ENCODE measurements at places on chromosomes 6 and 20.

GRCh38 chr20:14764511-14765369 lies 427.3 kb upstream of the FLRT3 start:
- H3K4me1 ChIP-seq: no peaks in the 10 kb centered on the region
- H3K36me3 ChIP-seq: no peaks in the 10 kb centered on the region
- H3K27me3 ChIP-seq: no peaks in the 10 kb centered on the region
- no peak overlapping the region for H3K4me3 ChIP-seq
- no peak for DNase-seq
- H3K27ac ChIP-seq: no peak overlapping the region

DNA sequence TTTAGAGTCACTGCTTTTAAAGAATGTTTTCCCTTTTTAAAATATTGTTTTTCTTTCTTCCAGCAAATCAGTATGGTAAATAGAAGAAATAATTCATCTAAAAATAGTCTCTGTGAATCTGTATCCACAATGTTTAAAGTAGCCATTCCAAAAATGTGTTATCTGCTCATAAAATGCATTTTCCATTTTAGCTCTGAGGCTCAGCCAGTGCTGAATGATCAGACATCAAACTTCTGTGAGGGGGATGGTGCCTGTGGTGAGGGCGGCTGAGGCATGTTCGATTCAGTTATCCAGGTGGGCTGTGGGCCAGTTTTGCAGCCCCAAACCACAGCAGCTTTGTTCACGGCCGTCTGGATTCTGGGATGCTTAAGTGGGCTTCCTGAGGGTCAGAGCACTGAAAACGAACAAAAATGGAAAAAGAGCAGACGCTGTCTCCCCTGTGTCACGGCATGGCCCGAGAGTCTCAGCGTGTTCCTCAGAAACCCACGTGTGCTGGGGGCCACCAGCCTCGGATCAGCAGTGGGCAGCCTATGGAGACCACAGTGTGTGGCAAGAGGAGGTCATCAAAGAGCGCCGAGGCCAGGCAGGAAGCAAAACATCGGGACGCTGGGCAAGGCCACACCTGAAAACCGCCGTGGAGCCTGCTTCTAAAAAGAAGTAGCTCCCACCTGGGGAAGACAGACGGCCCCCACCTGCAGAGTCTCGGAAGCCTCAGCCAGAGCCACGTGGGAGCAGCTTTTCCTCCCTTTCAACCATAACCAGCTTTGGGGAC lies 134.9 kb upstream of the THBS2 start:
- H3K27me3 ChIP-seq: no peaks in the 10 kb centered on the region
- peaks cover 10% of the 10 kb centered on the region for H3K4me1 ChIP-seq
- no peak overlapping the region for H3K4me3 ChIP-seq
- no peak overlapping the region for H3K27ac ChIP-seq
- H3K36me3 ChIP-seq: no peaks in the 10 kb centered on the region
- no peak for DNase-seq

DNA sequence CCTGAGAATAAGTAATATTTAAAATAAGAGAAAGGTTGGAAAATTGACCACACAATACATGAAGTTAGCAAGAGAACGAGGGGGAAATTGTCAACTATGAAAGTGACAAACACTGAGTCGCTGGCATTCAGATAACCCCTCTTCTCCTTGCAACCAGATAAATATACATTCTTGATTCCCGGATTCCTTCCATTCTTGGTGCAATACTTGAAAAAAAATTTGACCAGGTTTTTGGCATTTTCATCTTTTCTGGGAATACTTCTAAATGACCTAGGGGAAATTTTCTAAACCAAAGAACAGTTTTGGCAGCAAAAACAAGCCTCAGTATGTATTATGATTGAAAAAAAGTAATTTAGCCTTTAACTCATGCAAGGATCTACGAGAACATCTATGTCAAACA lies 164.0 kb downstream of the PDE7B start:
- no peak for DNase-seq
- H3K27ac ChIP-seq: no peak overlapping the region
- H3K27me3 ChIP-seq: no peaks in the 10 kb centered on the region
- no peaks in the 10 kb centered on the region for H3K36me3 ChIP-seq
- H3K4me3 ChIP-seq: no peak overlapping the region
- no peaks in the 10 kb centered on the region for H3K4me1 ChIP-seq

DNA sequence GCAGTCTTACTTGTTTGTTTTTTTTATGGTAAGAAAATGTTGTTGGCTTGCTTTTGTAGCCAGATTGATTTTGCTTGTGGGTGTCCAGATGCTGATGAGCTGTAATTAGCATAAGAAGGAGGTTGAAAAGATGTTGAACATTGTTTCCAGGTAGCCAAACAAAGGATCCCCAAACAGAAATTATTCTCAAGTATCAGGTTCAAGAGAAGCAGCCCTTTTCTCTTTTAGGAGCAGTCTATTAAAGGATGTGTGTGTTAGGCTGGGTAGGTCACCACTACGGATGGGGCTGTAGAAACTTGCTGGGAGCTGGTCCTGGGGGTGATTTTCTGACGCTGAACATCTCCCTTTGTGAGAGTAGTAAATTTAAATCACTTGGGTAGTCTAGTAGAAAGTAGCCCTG lies 86.9 kb upstream of the VSTM2L start:
- no peak overlapping the region for H3K27ac ChIP-seq
- no peak overlapping the region for H3K4me3 ChIP-seq
- H3K36me3 ChIP-seq: peaks cover 3% of the 10 kb centered on the region

- H3K4me3 ChIP-seq: no peak overlapping the region
- no peak overlapping the region for H3K27ac ChIP-seq
- H3K27me3 ChIP-seq: no peaks in the 10 kb centered on the region
- peaks cover 4% of the 10 kb centered on the region for H3K36me3 ChIP-seq
- peaks cover 25% of the 10 kb centered on the region for H3K4me1 ChIP-seq
- no peak for DNase-seq
Observed at GRCh38 chr20:50187403-50188051, 3.1 kb upstream of the CEBPB start.

- peaks cover 13% of the 10 kb centered on the region for H3K4me1 ChIP-seq
- no peak for DNase-seq
- H3K27ac ChIP-seq: peak overlapping the region; percentile 54
Observed at GRCh38 chr6:110414669-110415068, 706 bp downstream of the DDO start.

- no peak overlapping the region for H3K27ac ChIP-seq
- H3K4me1 ChIP-seq: no peaks in the 10 kb centered on the region
- DNase-seq: peak; percentile 79
- no peak overlapping the region for H3K4me3 ChIP-seq
- peaks cover 18% of the 10 kb centered on the region for H3K36me3 ChIP-seq
- H3K27me3 ChIP-seq: no peaks in the 10 kb centered on the region
Observed at GRCh38 chr6:35569011-35569461, 56.3 kb upstream of the TULP1 start.

GRCh38 chr6:162074641-162075275 lies 652.8 kb downstream of the PRKN start:
- H3K27me3 ChIP-seq: no peaks in the 10 kb centered on the region
- H3K4me1 ChIP-seq: no peaks in the 10 kb centered on the region
- no peak overlapping the region for H3K4me3 ChIP-seq
- no peaks in the 10 kb centered on the region for H3K36me3 ChIP-seq
- H3K27ac ChIP-seq: no peak overlapping the region

GRCh38 chr6:146697921-146698320 lies 99.1 kb downstream of the ADGB start:
- peaks cover 3% of the 10 kb centered on the region for H3K4me1 ChIP-seq
- no peak for DNase-seq
- H3K27me3 ChIP-seq: no peaks in the 10 kb centered on the region
- H3K36me3 ChIP-seq: no peaks in the 10 kb centered on the region

GRCh38 chr6:156016186-156016976 lies 560.7 kb upstream of the NOX3 start:
- H3K27ac ChIP-seq: no peak overlapping the region
- H3K27me3 ChIP-seq: no peaks in the 10 kb centered on the region
- no peak for DNase-seq
- peaks cover 9% of the 10 kb centered on the region for H3K4me1 ChIP-seq
- H3K36me3 ChIP-seq: no peaks in the 10 kb centered on the region

- peak overlapping the region; percentile 83 for H3K4me3 ChIP-seq
- H3K27me3 ChIP-seq: no peaks in the 10 kb centered on the region
Observed at GRCh38 chr20:33673114-33673409, 1.2 kb downstream of the NECAB3 start.

DNA sequence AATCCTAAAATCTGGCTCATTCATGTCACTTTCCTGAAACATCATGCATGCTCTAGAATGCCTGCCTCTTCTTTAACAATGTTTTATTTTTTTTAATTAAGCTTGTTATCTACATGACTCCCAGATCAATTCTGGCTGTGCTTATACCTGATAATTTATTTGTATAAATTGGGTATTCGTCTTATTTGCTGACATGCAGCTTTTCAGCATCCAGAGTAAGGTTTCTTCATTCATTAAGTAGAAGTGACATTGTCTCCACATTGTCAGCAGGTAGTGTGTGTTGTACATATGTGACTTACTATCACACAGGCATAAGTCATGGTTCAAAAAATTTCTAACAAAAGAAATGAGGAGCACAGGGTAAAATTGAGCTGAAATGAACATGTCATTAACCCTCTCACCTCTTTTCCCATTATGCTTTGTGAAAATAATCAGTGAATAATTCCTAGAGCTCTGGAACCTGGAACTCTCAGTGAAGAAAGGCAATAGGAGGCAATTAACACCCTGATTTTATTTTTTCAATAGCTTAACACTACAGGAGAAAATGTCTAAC lies 157.4 kb downstream of the OPRM1 start:
- H3K27ac ChIP-seq: no peak overlapping the region
- H3K4me3 ChIP-seq: no peak overlapping the region
- no peaks in the 10 kb centered on the region for H3K27me3 ChIP-seq
- H3K4me1 ChIP-seq: no peaks in the 10 kb centered on the region
- no peaks in the 10 kb centered on the region for H3K36me3 ChIP-seq

DNA sequence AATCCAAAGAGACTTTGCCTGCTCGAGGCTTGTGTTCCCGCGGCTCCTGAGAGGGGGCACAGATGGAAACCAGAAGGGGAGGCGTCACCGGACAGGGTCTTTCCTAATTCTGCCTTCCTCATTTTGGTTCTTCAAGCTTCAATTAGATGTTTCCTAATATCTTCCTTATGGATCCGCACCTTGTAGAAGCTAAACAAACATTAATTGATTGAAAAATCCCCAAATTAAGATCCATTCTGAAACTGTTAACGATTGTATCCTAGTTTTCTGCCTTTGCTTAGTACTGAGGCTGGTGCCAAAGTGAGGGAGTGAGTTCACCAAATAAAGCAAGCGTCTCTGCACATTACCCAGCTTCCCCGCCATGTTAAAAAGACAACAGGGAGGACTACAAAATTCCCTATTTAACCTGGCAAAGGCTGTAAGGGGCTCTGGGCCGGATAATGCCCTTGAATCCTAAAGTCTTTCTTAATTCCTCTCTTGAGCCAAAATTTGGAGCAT lies 123.2 kb downstream of the GPX5 start:
- no peak for DNase-seq
- H3K27ac ChIP-seq: no peak overlapping the region
- no peaks in the 10 kb centered on the region for H3K36me3 ChIP-seq
- H3K4me3 ChIP-seq: peak overlapping the region; percentile 39

DNA sequence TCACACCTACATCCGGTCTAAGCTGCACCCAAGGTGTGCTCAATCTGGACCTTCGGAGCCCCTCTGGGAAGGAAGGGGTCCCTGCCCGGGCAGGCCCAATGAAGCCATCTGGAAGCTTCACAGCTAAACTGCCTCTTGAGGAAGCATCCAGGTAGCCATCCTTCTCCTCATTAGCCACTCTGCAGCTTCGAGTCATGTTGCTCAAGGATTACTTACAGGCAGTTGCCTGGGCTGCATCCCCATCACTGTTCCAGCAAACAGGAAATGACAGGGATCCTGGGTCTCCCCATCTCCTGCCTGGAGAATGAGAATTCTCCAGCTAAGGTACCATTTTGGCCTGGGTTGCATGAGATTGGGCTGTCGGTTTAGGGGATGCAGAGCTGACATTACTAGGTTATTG lies 91.7 kb downstream of the ERMARD start:
- H3K27me3 ChIP-seq: peaks cover 33% of the 10 kb centered on the region
- H3K4me3 ChIP-seq: no peak overlapping the region
- no peaks in the 10 kb centered on the region for H3K4me1 ChIP-seq
- H3K36me3 ChIP-seq: no peaks in the 10 kb centered on the region

- H3K27me3 ChIP-seq: no peaks in the 10 kb centered on the region
- H3K4me3 ChIP-seq: no peak overlapping the region
- no peak for DNase-seq
- no peak overlapping the region for H3K27ac ChIP-seq
- H3K4me1 ChIP-seq: no peaks in the 10 kb centered on the region
Observed at GRCh38 chr6:101940391-101940790, 546.9 kb downstream of the GRIK2 start.

DNA sequence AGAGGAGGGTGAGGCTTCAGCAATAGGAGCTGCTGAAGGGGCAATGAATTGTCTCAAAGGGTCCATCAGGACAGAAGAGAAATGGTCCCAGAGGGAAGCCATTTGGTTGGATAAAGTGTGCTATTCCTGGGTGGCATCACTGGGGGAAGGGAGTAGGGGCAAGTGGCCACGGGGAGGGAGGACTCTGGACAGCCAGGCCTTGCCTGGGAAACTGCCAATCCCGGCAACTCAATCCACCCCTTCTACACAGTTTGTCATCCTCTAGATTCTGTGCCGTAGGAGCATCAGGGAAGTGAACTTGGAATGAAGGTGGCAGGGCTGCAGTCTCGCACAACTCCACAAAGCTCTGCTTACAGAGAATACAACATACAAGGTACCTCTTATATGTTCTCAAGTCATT lies 59.5 kb upstream of the RIPOR2 start:
- H3K27ac ChIP-seq: no peak overlapping the region
- H3K36me3 ChIP-seq: no peaks in the 10 kb centered on the region
- H3K4me3 ChIP-seq: no peak overlapping the region
- H3K27me3 ChIP-seq: no peaks in the 10 kb centered on the region

- H3K36me3 ChIP-seq: no peaks in the 10 kb centered on the region
- no peak for DNase-seq
- no peak overlapping the region for H3K27ac ChIP-seq
- no peak overlapping the region for H3K4me3 ChIP-seq
- no peaks in the 10 kb centered on the region for H3K27me3 ChIP-seq
- H3K4me1 ChIP-seq: peaks cover 5% of the 10 kb centered on the region
Observed at GRCh38 chr6:51678905-51679620, 408.4 kb downstream of the PKHD1 start.

DNA sequence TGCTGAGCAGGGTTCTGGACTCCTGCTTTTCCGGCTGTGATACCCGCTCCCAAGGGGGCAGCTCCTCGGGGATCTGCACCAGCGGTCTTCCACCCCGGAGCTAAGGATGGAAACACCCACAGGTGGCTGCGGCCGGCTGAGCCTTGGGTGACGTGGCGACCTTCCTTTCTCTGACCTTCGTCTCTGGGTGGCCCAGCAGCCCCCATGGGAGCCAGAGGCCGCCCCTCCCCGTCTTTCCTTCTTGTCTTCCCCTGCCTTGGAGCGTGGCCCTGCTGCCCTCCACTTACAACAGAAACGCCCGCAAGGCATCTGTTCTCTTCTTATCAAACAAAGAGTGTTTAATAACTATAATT lies 405.7 kb downstream of the TAF4 start:
- peaks cover 7% of the 10 kb centered on the region for H3K4me1 ChIP-seq
- H3K27me3 ChIP-seq: no peaks in the 10 kb centered on the region
- DNase-seq: no peak
- H3K4me3 ChIP-seq: no peak overlapping the region
- no peak overlapping the region for H3K27ac ChIP-seq

- H3K4me3 ChIP-seq: no peak overlapping the region
- H3K27ac ChIP-seq: no peak overlapping the region
- no peaks in the 10 kb centered on the region for H3K36me3 ChIP-seq
- peaks cover 3% of the 10 kb centered on the region for H3K4me1 ChIP-seq
- no peaks in the 10 kb centered on the region for H3K27me3 ChIP-seq
Observed at GRCh38 chr6:166569206-166569605, 17.3 kb downstream of the RAMACL start.
